ENCODE measurements at places on chromosomes 13 and 19. TPM values are rescaled to one million over a fixed set of nuclear protein-coding genes. Genes with fewer than 3 reads are reported as not detected.

Gene KIR3DL2
- total RNA-seq, result not detected

Gene PLEKHA4
- 18.3 TPM for total RNA-seq

GRCh38 chr13:106110241-106110855 lies 425.1 kb downstream of the EFNB2 start:
- H3K27ac ChIP-seq, result no peak overlapping the region
- no peak for DNase-seq
- no peak overlapping the region for H3K4me3 ChIP-seq
- no peaks in the 10 kb centered on the region for H3K27me3 ChIP-seq
- H3K36me3 ChIP-seq, result no peaks in the 10 kb centered on the region
- H3K4me1 ChIP-seq, result no peaks in the 10 kb centered on the region

GRCh38 chr13:50268500-50268899 lies 253.3 kb downstream of the KCNRG start:
- no peak overlapping the region for H3K4me3 ChIP-seq
- H3K27me3 ChIP-seq, result no peaks in the 10 kb centered on the region
- no peaks in the 10 kb centered on the region for H3K36me3 ChIP-seq
- H3K4me1 ChIP-seq, result no peaks in the 10 kb centered on the region
- no peak overlapping the region for H3K27ac ChIP-seq
- DNase-seq, result no peak

Measured in sigmoid colon (tissue), 7 donors.